Right ventricle myocardium superior (tissue), 1 donor: ENCODE measurements at places on chromosomes 12 and 14. TPM values are rescaled to one million over a fixed set of nuclear protein-coding genes. Genes with fewer than 3 reads are reported as not detected.
A peak's percentile ranks its signal among the peaks of the same experiment; 100 is the strongest.

Gene DPF3
- total RNA-seq = 25.0 TPM

Gene BIN2
- total RNA-seq = 1.5 TPM

Gene BRMS1L
- 10.3 TPM for total RNA-seq

Gene EAPP
- total RNA-seq = 17.8 TPM

Gene PNMA1
- 12.9 TPM for total RNA-seq

Gene TTC6
- not detected for total RNA-seq

Gene RCOR1
- 10.8 TPM for total RNA-seq

Gene CELA1
- total RNA-seq = not detected

DNA sequence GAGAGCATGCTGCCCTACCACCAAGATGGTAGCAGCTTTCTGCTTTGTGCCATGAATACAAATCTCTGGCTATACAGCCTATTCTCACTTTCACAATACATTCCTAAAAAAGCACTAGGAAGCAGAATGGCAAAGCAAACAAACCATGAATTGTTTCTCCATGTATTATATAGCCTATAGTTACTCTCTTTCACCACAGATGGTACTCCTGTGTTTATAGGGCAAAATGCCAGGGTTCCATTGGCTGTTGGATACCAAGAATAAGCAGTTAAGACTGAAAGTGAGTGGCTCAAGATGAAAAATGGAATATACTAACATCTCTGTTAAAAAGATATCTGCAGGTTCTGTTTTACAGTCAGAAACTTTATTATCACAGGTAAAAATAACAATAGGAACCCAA, 11.1 kb downstream of the ARF3 start:
- no peak for DNase-seq

DNA sequence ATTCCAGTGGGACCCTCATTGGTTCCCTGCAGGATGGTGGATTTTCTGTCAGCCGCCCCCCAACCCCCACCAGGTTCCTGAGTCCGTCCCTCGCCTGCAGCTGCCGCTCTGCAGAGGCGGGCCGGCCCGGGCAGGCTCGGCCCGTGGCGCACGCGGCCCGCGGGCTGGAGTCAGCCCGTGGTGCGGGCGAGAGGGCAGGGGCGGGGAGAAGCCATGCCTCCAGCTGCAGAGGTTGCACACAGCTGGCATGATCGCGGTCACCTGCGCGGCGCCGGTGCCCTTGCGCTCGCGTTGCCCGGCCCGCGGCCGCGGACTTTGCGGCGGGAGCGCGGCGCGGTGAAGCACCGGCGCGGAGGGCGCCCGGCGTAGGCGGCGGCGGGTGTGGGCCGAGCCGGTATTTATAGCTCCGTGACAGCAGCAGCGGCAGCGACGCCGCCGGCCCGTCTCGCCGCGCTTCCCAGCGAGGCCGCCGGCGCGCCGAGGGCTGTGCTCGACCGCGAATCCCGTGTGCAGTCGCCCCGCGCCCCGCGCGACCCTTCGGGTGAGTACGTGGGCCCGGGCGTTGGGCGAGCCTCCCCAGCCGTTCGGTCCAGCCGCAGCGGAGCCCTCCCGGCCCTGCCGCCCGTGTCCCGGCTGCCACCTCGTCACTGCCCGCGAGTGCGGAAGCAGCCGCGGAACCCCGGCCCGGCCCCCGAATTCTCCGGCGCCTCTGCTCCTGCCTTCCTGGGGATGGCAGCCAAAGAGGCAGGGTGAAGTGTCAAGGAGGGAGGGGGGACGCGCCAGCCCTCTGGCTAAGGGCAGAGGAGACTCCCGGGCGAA, at the start of gene TMEM117:
TMEM117 (plus strand) TSS at position 426 of the 819 bp plus-strand sequence.
- peak; percentile 89 for DNase-seq

DNA sequence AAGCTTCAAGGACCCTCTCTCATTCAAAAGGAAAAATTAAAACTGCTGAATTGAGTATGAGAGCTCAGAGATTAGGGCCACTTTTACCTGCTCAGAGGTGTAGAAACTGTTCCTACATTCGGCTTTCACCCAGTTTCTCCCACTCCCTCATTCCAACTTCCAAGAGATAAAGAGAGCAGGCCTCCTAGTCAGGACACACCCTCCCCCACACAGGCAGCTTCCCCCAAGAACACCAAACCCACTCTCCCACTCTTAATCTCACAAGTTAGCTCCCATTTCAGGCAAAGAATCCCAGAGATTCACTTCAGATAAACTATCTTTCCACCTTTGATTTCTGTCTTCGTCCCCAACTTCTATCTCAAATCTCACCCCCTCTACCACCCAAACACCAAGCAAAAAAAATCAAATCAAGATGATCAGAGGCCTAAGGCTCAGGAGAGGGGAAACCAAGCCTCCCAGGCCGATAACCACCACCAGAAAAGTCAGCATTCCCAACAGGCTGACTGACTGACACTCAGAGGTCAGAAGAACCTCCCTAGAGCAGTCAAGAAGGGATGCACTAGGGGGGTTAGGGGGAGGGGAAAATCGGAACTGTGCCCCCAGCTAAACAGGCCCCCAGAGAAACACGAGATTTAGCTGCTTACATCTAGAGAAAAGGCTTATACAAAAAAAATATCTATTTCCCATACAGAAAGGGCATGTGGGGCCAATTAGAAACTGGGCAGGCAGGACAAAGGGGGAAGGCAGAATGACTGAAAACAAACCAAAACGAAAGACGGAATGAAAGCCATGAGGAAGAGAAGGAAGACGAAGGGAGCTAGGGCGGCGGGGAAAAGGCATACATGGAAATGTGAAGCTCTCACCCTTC, 13.2 kb upstream of the CDH24 start:
- DNase-seq = no peak

DNA sequence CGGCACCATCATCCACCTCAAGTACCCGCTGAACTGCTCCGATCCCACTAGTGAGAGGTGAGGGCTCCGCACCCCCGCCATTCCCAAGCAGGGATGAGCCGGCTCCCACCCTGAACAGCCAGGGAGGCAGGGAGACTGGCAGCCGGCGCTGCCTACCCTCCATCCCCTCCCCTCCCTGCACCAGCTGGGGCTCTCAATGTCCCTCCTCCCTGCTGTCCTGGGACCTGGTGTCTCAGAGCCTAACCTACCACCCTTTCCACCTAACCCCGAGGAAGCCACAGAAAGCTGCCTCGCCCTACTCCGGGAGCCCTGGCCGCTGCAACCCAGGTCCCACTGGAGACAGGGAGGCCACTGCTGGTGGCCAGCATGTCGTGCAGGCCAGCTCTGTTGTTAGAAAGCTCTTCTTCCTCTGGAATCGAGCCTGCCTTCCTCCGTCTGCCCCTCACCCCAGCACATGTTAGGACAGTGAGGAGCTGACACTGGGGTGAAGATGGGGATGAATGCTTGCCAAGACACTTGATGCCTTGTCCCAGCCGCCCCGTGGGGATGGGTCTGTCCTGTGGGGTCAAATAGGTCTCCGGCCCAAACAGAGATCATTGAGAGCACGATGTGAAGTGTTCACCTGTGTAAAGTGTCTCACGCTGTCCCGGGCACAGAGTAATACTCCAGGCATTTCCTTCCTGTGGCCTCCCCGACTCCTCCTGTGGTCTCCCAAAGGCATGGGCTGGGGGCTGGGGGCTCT, 1.1 kb downstream of the PTPN6 start:
- DNase-seq = peak; percentile 26

- DNase-seq = no peak
Measured at GRCh38 chr12:66048835-66049537, 81.6 kb downstream of the LLPH start.

GRCh38 chr12:17284873-17285272, 678.9 kb upstream of the LMO3 start:
- DNase-seq = no peak

- no peak for DNase-seq
Measured at GRCh38 chr12:90851800-90852718, 102.9 kb downstream of the CCER1 start.

- DNase-seq = no peak
Measured at GRCh38 chr12:67915335-67915851, 73.9 kb upstream of the IFNG-AS1 start.

DNA sequence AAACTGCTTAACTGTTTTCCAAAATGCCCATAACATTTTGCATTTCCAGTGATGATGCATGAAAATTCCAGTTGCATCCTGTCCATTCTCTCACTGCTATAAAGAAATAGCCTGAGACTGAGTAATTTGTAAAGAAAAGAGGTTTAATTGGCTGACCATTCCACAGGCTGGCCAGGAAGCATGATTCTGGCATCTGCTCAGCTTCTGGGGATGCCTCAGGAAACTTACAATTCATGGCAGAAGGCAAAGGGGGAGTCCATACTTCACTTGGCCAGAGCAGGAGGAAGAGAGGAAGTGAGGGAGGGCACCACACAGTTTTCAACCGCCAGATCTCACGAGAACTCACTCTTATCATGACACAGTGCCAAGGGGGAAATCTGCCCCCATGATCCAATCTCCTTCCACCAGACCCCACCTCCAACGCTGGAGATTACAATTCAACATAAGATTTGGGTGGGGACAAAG, 18.2 kb upstream of the CLEC2D start:
- DNase-seq = no peak

- DNase-seq = no peak
Measured at GRCh38 chr12:104279164-104279563, 24.4 kb upstream of the EID3 start.

DNA sequence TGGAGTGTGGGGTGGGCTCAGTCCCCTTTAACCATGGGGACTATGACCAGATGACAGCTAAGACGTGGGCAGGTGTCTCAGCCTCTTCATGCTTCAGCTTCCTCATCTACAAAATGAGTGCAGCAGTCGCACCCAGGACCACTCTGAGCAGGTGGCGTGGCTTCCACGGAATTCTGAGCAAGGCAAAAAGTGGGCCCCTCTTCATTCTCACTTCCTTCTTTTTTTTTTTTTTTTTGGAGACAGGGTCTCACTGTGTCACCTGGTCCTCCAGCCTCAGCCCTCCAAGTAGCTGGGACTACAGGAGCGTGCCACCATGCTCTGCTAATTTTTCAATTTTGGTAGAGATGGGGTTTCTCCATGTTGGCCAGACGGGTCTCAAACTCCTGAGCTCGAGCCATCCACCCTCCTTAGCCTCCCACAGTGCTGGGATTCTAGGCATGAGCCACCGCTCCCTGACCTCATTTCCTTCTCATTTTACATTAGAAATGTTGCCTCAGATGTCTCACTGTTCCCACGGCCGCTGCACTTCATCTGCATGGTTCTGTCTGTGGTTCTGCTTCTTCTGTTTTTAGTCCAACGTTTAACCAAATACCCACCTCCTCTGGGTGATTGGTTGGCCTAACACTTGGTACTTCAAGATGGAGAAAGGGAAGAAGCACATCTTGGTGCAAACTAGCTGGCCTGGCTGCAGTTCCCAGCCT, 41.3 kb upstream of the BCL7A start:
- no peak for DNase-seq
